ENCODE measurements at places on chromosomes 5 and 9.

DNA sequence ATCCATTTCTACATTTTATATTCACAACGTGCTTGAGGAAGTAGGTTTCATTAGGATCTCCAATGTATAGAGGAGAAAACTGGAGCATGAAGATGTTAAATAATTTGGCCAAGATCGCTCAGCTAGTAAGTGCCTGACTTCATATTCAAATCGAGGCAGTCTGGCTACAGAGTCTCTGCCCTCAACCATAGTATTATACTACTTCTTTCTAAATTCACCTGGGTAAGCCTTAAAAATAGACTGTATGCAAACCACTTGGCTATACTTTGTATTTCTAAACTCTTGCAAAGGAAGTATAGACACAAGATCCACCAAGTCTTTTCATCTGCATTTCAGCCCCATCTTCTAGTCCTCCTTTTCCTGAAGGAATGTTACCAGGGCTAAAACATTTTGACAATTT, 232.0 kb downstream of the PLK2 start:
- DNase-seq: no peak

DNA sequence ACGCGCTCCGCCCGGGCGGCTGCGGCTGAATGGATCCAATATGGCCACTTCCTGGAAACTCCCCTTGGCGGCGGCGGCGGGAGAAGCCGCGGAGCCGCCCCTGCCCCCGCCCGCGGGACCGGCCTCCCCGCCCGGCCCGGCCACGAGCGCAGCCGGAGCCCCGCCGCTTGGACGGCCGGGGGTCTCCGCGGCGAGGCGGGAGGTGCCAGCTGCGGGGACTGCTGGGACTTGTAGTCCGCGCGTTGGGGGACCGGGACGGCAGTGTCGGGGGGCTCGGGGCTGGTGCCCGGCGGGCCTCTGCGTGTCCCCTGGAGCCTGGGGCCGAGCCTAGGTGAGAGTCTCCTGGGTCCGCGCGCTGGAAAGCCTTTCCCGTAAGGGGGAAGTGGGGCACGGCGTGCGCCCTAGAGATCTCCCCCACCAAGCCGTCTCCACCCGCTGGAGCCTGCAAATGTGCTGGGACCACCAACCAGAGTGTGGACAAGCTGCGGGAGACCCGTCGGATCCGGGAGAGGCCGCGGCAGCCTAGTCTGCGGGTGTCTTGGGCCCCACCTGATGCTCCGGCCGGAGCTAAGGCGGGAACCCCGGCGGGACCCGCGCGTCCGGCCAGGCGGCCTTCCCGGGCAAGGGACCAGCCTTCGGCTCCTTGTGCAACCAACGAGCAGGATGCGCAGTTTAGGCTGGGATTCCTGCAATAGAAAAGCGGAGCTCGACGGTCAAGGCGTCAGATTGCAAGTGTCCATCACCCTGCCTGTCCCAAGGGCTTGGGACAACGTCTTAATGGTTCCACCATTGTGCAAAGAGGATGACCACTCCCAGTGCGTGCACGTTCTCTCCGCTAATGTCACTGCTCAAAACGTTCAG, at the start of gene SEPTIN8:
SEPTIN8 (minus strand) TSS at position 31 of the 861 bp plus-strand sequence. CDS start 102 bp downstream, outside the sequence.
- no peak for DNase-seq

DNA sequence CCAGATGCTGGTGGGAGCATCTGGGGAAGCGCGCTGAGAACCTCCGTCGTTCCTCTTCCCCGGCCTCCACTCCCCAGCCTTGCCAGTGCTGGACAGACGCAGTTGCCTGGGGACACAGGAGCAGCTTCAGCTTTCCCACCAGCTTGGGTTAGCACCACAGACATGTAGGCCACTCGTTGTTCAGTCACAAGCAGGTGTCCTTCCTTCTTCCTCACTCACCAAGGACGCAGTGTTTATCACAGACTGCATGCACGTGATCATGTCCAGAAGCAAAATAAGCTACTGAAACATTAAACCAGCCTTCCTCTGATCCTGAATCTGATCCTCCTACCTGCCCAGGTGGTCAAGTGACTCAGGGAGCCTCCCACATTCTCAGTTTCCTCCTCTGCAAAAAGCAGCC, 232.9 kb downstream of the SYK start:
- no peak for DNase-seq

DNA sequence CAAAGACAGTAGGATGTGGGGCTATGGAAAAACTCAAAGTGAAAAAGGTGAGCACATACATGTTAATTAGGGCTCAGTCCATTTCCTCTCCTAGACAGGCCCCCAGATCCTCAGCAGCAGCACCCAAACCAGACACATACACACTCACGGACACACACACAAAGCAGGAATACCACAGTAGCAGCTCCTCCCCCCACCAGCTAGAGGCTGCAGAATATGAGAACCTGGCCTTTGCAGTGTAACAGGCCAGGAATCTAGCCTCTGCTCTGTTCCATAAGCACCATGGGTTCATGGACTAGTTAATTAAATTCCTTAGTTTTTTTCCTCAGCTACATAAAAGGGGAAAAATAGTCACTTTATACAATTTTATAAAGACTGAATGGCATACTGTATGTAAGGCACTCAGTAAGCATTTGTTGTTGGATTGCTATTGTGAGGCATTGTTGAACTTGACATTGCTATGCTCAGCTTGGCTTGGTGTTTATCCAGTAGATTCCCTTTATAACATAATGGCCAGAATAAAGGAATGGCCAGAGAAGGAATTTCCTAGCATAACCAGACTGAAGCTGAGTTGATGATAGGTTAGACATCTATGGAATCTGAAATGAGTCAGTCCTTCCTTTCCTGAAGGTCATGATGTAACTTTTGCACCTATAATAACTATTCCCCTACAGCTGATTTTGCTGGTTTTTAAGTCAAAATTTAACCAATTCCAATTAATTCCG, 186.8 kb downstream of the SEMA5A start:
- no peak for DNase-seq

- no peak for DNase-seq
These were observed 141.6 kb upstream of the IL12B start for GRCh38 chr5:159471904-159472303.

- DNase-seq: no peak
These were observed 158.8 kb downstream of the C9orf152 start for GRCh38 chr9:110048976-110049698.

Measured in DMS153 (cell line).